ENCODE measurements at places on chromosomes 4 and X. TPM values are rescaled to one million over a fixed set of nuclear protein-coding genes. Genes with fewer than 3 reads are reported as not detected.

CXCL5 gene
- not detected for total RNA-seq

GRIA3 gene
- total RNA-seq, result 0.24 TPM

PNMA6F gene
- not detected for total RNA-seq

GRCh38 chr4:86974551-86974994 is 39.8 kb downstream of the AFF1 start:
- no peak overlapping the region for H3K4me3 ChIP-seq
- no peaks in the 10 kb centered on the region for H3K27me3 ChIP-seq
- H3K36me3 ChIP-seq, result no peaks in the 10 kb centered on the region
- no peak for DNase-seq

GRCh38 chrX:20265726-20266681 is 705 bp downstream of the RPS6KA3 start:
- peak overlapping the region; percentile 77 for H3K4me3 ChIP-seq
- H3K36me3 ChIP-seq, result no peaks in the 10 kb centered on the region
- peaks cover 28% of the 10 kb centered on the region for H3K4me1 ChIP-seq
- peak overlapping the region; percentile 94 for H3K27ac ChIP-seq
- H3K27me3 ChIP-seq, result no peaks in the 10 kb centered on the region
- peak; percentile 6 for DNase-seq

- DNase-seq, result no peak
- H3K27me3 ChIP-seq, result no peaks in the 10 kb centered on the region
- H3K36me3 ChIP-seq, result no peaks in the 10 kb centered on the region
Measured at GRCh38 chrX:139559383-139560042, 29.0 kb downstream of the F9 start.

RAB9B gene
- total RNA-seq, result 5.5 TPM

C4orf50 gene
- total RNA-seq, result not detected

IL2RG gene
- 3.6 TPM for total RNA-seq

GRCh38 chrX:110381216-110381615 is 22.6 kb downstream of the RTL9 start:
- H3K4me3 ChIP-seq, result no peak overlapping the region
- H3K27me3 ChIP-seq, result no peaks in the 10 kb centered on the region
- H3K27ac ChIP-seq, result no peak overlapping the region
- no peaks in the 10 kb centered on the region for H3K4me1 ChIP-seq
- no peaks in the 10 kb centered on the region for H3K36me3 ChIP-seq

IL13RA1 gene
- 22.6 TPM for total RNA-seq

CCKAR gene
- total RNA-seq, result not detected

GRCh38 chr4:64068096-64068495 is 341.2 kb downstream of the TECRL start:
- no peak for DNase-seq
- no peaks in the 10 kb centered on the region for H3K27me3 ChIP-seq
- H3K4me1 ChIP-seq, result no peaks in the 10 kb centered on the region
- no peak overlapping the region for H3K4me3 ChIP-seq
- no peaks in the 10 kb centered on the region for H3K36me3 ChIP-seq
- no peak overlapping the region for H3K27ac ChIP-seq
